ENCODE measurements at places on chromosomes 3 and 15.

DNA sequence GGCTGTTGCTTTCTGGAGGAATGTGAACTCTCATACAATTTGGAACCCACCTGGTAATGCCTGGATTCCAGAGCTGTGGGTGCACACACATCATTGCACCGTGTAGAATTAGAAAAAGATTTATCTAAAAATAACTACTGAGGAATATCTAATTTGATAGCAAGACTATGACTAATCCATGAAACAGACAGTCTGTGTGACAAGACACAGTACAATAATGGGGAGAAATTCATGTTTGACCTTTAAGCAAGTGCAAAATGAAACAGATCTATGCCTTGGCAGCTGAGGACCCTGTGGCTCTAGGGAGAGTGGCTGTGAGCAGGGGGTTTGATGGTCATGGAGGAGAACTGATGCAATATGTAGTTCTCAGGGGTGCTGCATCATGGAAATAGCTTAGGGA, 7.9 kb upstream of the DOCK3 start:
- peaks cover 9% of the 10 kb centered on the region for H3K27me3 ChIP-seq
- no peak overlapping the region for H3K4me3 ChIP-seq
- no peaks in the 10 kb centered on the region for H3K36me3 ChIP-seq
- H3K4me1 ChIP-seq = peaks cover 10% of the 10 kb centered on the region
- no peak for DNase-seq

- no peaks in the 10 kb centered on the region for H3K27me3 ChIP-seq
- no peak overlapping the region for H3K27ac ChIP-seq
- peaks cover 44% of the 10 kb centered on the region for H3K36me3 ChIP-seq
- H3K4me3 ChIP-seq = no peak overlapping the region
- DNase-seq = peak; percentile 79
- no peaks in the 10 kb centered on the region for H3K4me1 ChIP-seq
Observed at GRCh38 chr15:74631935-74632560, 16.4 kb downstream of the CLK3 start.

DNA sequence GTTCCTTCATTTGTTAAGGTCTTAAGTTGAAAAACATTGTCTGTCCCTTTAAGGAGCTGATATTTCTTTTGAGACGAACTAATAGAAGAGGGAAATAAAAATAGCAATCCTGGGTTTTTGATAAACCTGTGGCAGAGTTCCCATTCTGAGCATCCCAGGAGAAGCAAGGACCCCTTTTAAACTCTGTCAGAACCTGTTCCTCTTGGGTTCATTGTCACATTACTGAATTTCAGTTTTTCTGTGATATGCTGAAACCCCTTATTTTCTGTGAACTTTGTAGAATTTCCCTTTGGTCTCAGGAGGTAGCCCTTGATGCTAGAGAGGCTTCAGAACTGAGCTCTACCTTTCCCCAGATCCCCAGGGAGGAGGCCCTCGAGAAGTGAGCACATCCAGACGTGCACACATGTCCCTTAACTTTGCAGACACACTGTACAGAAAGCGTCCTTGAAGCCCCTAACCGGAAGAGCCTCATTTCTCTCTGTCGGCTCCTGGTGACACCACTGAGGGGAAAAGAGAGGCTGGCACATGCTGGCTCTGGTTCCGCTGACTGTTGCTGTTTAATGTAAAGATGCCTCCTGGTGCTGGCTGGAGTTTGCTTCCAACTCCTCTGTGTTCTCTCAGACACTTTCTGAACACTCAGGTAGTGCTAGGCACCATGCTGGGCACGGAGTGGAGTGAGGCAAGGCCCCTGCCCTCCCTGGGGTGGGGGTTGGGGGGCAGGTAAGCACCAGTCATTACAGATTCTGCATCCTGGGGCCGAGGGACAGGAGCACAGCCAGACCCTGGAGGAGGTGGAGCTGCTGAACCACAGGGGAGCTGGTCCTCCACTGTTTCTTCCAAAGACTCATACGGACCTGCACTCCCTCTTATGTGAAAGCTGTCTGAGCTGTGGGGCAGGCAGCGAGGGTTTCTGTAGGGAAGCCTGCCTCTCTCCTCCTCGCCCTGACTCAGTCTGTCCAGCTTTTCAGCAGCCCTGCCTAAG, 77.5 kb downstream of the CHDH start:
- H3K4me1 ChIP-seq = peaks cover 12% of the 10 kb centered on the region
- H3K36me3 ChIP-seq = no peaks in the 10 kb centered on the region
- H3K27ac ChIP-seq = no peak overlapping the region
- no peak overlapping the region for H3K4me3 ChIP-seq

GRCh38 chr15:60982249-60982910, 246.7 kb downstream of the RORA start:
- no peak overlapping the region for H3K27ac ChIP-seq
- DNase-seq = no peak
- no peaks in the 10 kb centered on the region for H3K36me3 ChIP-seq
- peaks cover 28% of the 10 kb centered on the region for H3K4me1 ChIP-seq
- no peaks in the 10 kb centered on the region for H3K27me3 ChIP-seq

- 0 out of 2 replicates have a peak, but pooled peaks cover 4% of the 10 kb centered on the region for H3K4me1 ChIP-seq
- H3K27ac ChIP-seq = no peak overlapping the region
- no peak for DNase-seq
- H3K36me3 ChIP-seq = no peaks in the 10 kb centered on the region
Observed at GRCh38 chr3:77342027-77342426, 302.1 kb downstream of the ROBO2 start.

- no peaks in the 10 kb centered on the region for H3K27me3 ChIP-seq
- no peak for DNase-seq
- H3K4me3 ChIP-seq = no peak overlapping the region
- peaks cover 12% of the 10 kb centered on the region for H3K4me1 ChIP-seq
- no peak overlapping the region for H3K27ac ChIP-seq
Observed at GRCh38 chr3:67529337-67529736, 125.1 kb downstream of the SUCLG2 start.

- DNase-seq = no peak
- no peak overlapping the region for H3K4me3 ChIP-seq
- no peak overlapping the region for H3K27ac ChIP-seq
- H3K36me3 ChIP-seq = peaks cover 3% of the 10 kb centered on the region
- H3K4me1 ChIP-seq = peaks cover 7% of the 10 kb centered on the region
- H3K27me3 ChIP-seq = no peaks in the 10 kb centered on the region
Observed at GRCh38 chr3:93992207-93992606, 12.3 kb downstream of the ARL13B start.

DNA sequence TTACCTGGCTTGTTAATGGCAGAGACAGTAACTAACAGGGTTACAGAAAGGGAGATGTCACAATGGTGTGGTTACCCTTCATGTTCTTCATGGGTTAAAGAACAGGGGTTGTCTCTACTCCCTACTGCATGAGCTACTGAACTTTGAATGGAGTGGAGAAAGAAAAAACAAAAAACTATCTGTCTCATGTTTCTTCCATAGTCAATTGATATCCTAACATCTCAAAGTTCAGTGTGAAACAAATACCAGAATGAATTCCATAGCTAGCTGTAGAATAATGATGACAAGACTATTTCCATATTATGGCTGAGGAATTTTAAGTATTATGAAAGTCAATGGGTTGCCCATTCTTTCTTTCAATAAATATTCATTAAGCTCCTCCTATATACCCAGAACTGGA, 161.3 kb upstream of the LPP start:
- H3K27me3 ChIP-seq = peaks cover 9% of the 10 kb centered on the region
- H3K27ac ChIP-seq = no peak overlapping the region
- H3K36me3 ChIP-seq = peaks cover 3% of the 10 kb centered on the region
- no peak for DNase-seq

- H3K36me3 ChIP-seq = no peaks in the 10 kb centered on the region
- no peaks in the 10 kb centered on the region for H3K27me3 ChIP-seq
- no peak overlapping the region for H3K27ac ChIP-seq
- H3K4me3 ChIP-seq = no peak overlapping the region
- DNase-seq = no peak
- peaks cover 22% of the 10 kb centered on the region for H3K4me1 ChIP-seq
Observed at GRCh38 chr15:85540085-85540797, 159.8 kb downstream of the AKAP13 start.

- no peaks in the 10 kb centered on the region for H3K36me3 ChIP-seq
- DNase-seq = no peak
Observed at GRCh38 chr15:84947947-84948830, 33.5 kb upstream of the PDE8A start.

- H3K27ac ChIP-seq = no peak overlapping the region
- H3K4me1 ChIP-seq = no peaks in the 10 kb centered on the region
- no peak for DNase-seq
- H3K27me3 ChIP-seq = no peaks in the 10 kb centered on the region
Observed at GRCh38 chr15:47542312-47542989, 174.9 kb upstream of the SEMA6D start.

GRCh38 chr3:192920411-192920810, 2.8 kb upstream of the MB21D2 start:
- H3K4me1 ChIP-seq = peaks cover 63% of the 10 kb centered on the region
- H3K27ac ChIP-seq = no peak overlapping the region
- no peak overlapping the region for H3K4me3 ChIP-seq
- H3K36me3 ChIP-seq = no peaks in the 10 kb centered on the region

DNA sequence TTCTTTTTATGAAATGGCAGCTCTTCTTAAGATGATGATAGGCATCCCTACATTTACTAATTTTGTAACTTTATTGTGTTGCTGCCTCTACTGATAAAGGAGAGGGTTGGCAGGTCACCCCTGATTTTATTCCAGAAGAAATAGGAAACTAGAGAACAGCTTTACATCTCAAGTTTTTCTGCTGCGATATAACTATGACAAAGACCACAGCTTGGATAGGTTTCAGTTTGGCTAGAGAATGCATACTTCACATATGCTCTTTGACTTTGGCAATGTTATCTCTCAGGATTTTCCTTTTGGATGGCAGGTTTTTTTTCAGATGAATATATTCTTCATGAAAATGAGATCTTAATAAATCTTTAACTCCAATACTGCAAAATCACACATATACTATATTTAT, 395.3 kb upstream of the GOLIM4 start:
- no peaks in the 10 kb centered on the region for H3K27me3 ChIP-seq
- H3K36me3 ChIP-seq = no peaks in the 10 kb centered on the region
- DNase-seq = no peak
- H3K4me3 ChIP-seq = no peak overlapping the region

DNA sequence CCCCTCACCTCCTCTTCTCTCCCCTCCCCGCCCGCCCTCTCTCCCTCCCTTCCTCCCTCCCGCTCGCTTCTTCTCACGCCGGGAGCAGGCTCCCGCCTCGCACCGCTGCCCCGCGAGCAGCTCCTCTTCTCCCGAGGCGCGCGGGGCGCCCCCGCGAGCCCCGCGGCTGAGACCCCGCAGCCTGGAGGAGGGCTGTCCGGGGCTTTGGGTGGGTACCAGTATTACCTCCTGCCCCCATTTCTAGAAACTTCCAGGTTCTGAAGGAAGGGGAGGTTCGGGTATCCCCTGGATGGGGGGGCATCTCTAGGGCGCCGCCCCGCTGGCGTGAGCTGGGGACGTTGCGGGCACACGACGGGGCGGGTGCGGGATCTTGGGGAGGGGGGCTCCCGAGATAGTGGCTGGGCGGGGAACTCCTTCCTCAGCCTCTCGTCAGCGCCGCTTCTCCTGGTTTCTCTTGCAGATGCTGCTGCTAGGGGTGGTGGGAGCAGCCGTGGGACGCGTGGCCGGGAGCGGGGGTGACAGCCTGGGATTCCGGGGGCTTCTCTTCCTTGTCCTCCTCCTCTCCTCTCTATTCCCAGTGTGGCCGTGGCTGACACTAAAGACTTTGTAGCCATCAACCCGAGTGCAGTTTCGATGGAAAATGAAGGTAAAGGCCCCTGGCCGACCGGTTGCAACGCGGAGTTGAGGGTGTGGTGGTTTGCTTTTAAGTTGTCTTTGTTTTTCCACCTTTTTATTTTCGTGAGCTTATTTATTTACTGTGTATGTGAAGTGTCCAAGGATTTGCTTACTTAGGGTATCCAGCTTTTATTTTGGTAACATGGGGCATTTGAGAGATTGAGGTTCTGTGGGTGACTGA, 474 bp downstream of the ATP2C1 start:
- no peaks in the 10 kb centered on the region for H3K36me3 ChIP-seq
- peaks cover 51% of the 10 kb centered on the region for H3K4me1 ChIP-seq

DNA sequence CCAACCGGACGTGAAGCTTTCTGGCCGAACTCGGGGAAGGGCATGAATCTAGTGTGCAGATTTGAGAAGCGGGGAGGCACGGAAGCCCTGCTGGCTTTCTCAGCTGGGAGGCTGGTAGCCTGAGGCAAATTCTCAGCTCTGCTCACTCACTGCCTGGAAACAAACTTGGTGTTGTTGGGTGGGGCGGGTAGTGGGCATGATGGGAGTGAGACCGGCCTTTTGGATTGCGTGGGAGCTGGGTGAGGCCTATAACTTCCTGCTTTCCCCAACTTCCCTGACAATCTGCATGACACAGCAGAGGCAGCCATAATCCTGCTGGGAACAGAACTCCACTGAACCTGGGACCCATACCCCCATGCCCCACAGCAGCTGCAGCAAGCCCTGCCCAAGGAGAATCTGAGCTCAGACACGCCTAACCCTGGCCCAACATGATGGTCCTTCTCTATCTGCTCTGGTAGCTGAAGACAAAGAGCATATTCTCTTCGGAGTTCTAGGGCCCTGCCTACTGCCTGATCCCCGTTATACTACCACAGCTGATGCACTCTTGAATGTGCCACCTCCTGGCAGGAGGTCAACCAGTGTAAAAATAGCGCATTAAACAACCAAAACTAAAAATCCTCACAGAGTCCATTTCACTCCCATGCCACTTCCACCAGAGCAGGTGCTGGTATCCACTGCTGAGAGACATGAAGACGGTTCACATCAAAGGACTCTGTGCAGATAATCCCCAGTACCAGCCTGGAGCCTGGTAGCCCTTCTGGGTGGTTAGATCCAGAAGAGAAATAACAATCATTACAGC, 44.7 kb downstream of the CEP70 start:
- peaks cover 2% of the 10 kb centered on the region for H3K27me3 ChIP-seq
- no peak overlapping the region for H3K4me3 ChIP-seq
- no peak overlapping the region for H3K27ac ChIP-seq
- H3K36me3 ChIP-seq = peaks cover 83% of the 10 kb centered on the region
- peaks cover 3% of the 10 kb centered on the region for H3K4me1 ChIP-seq

- H3K4me1 ChIP-seq = no peaks in the 10 kb centered on the region
- no peaks in the 10 kb centered on the region for H3K36me3 ChIP-seq
- no peaks in the 10 kb centered on the region for H3K27me3 ChIP-seq
- H3K27ac ChIP-seq = no peak overlapping the region
- H3K4me3 ChIP-seq = no peak overlapping the region
Observed at GRCh38 chr15:42632105-42632675, 56.8 kb downstream of the STARD9 start.

GRCh38 chr3:11568503-11569155, 75.1 kb downstream of the VGLL4 start:
- H3K27me3 ChIP-seq = no peaks in the 10 kb centered on the region
- H3K36me3 ChIP-seq = peaks cover under 1% of the 10 kb centered on the region
- no peaks in the 10 kb centered on the region for H3K4me1 ChIP-seq

Data from WTC11 (cell line).